ENCODE measurements at places on chromosomes 12 and 14.
A peak's percentile ranks its signal among the peaks of the same experiment; 100 is the strongest.

GRCh38 chr12:4322726-4323125 lies 1.7 kb downstream of the TIGAR start:
- no peak for DNase-seq

GRCh38 chr12:68878283-68878682 lies 54.7 kb downstream of the CPM start:
- DNase-seq, result no peak

- DNase-seq, result no peak
Observed at GRCh38 chr12:33314223-33314622, 125.4 kb downstream of the SYT10 start.

DNA sequence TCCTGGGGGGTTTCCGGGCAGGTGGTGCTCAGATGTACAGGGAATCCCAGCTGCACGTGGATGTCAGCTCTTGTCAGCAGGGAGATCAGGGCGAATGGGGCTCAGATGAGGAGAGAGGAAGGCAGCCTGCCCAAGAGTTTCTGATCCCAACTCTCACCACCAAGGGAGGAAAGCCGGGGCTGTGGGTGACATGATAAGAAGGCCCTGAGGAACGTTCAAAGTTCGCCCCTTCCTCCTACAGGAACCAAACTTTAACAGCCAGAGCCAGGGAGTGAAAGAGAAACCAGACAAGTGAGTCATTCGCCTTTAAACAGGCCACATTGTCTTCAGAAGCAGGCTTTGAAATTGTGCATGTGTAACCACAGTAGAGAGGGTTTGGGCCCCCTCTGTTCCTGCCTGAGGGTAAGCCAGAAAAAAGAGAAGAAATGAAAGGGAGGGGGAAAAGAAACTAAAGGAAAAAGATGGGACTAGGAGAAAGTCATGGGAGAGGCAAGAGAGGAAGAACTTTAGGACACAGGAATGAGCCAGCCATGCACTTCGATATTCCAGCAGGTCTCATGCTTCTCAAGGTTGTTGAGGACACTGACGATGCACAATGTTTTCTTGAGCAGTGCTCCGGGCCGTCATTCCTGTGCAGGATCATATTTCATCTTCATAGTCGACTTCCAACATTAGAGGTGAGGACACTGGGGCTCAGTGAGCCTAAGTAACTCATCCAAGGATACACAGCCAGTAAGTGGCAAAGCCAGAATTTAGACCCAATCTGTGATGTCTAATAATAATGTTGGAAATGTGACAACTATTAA lies 691.4 kb upstream of the TBX3 start:
- DNase-seq, result no peak

DNA sequence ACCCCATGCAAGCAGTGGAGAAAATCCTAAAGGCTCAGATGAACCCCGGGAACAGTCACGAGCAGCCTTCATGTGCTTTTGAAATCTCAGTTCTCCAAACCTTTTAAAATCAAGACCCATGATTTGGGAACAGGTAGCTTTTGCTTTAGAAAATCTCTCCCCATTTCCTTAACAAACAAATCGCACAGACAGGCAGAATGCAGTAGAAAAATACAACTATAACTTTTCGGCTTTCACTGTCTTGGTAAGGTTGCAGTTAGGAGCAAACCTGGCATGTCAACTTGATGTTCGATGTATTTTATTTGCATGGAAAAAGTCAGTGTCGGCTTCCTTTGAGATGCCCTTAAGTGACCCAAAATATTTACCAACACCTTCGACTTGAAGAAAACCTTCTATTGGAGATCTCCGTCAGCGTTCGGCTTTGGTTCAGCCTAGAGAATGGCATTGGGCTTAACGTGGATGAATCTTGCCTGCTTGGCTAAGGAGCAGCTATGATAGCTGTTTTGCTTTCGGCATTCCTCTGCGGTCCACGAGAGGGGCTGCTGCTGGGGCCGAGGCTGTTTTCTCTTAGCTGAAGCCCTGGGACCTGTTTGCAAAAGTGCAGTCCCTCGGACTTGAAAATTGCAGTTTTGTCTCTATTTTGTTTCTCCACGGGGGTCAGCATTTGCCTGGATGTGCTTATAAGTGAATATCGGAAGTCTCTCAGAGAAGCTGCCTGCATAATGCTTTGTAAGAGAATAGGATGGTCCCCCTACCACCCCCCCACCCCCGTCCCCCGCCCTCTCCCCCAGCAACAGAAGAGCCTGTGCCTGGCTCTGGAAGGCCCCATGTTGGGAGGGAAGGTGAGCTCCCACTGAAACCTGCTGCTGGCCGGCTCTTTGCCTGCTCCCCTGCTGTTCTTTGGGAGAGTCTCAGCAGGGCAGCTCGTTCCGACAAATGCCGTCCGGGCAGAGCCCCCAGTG lies 122.8 kb downstream of the AACS start:
- DNase-seq, result no peak

DNA sequence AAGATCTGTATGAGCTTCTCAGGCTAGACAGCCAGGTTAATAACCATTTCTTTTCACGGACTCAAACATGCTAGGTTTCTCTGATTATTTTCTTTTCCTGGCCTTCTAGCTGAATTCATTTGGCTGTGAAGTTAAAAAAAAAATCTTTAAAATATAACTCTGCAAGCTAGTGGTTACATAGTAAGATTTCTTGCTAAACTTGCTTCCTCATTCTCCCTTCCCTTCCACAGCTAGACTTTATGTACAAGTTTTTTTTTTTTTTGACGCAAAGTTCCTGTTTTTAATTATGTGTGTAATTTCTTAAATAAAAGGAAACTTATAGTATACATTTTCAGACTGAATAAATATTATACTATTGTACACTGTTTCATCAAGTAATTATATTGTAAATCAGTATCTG lies 145.4 kb downstream of the TMTC2 start:
- DNase-seq, result no peak

DNA sequence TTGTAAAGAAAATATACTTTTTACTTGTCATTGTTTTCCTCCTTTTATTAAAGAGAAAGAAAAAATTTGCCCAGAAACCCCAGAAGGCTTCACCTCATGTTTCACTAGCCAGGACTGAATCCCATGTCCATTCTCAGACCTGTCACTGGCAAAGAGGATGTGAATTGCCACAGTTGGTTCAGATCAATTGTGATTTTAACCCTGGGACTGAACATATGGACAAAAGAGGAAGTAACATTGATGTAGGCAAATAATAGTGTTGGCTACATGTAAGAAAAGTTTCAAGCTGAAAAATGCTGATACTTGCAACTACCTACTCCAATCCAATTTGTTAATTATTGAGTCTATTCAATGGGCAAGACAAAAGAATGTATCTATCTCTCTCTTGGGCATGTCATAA lies 8.6 kb upstream of the CCDC196 start:
- no peak for DNase-seq

DNA sequence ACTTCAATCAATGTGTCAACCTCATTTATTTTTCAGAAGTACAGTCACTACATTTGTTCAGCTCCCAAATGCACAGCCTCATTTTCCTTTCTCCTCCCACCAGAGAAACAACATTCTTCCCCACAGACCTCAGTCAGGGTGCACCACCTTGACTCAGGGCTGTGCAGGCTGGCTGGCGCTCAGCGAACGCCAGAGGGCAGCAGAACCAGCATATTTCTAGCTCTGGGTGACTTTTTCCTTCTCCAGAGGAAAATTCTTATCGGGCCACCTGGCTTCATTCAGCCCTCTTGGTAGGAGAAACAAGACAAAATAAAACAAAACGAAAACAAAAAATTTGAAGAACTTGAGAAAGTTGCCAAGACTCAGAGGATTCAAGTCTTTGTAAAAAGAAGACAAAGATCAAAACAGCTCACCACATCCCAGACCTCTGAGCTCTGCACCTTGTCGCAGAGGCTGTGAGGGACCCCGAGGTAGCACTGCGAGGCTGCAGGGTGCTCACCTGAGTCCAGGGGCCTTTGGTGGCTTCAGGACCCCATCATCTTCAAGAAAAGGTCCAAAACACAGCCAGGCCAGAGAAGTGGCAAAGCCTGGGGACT lies 33.7 kb downstream of the PAH start:
- peak; percentile 18 for DNase-seq

- DNase-seq, result no peak
Observed at GRCh38 chr12:94037444-94037843, 110.9 kb upstream of the PLXNC1 start.

GRCh38 chr12:54126696-54127537 lies 61.9 kb downstream of the SMUG1 start:
- DNase-seq, result no peak

DNA sequence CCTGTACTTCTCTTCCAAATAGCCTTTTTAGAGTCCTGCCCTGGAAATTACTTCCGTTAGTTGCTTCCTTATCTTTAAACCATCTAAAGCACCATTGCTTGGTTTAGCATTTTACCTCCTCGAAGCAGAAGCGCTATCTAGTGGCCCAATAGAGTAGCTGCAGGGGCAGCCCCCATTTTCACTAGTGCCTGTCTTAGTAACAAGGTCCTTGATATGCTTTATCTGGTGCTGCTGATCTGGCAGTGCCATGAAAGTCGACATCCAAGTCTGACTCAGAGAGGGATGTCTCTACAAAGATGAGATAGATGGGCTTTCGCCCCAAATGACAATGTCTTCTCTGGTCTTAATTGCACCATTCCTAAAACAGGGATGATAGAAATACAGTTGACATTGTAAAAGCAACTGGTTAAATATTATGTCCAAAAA lies 25.0 kb upstream of the CIT start:
- peak; percentile 30 for DNase-seq

GRCh38 chr12:31531893-31532292 lies 59.0 kb downstream of the DENND5B start:
- DNase-seq, result no peak

DNA sequence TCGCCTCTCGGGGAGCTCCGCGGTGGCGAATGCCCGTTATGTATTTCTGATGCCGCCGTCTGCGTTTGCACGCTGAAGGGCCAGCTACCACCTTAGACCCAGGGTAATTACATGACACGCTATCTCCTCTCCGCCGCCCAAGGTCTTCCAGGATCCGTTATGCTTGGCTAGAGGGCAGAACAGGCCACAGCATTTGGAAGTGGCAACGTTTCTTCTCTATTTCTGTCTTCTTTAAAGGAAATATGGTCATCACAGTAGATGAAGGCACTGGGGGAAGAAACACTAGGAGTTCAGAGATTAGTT lies 861 bp upstream of the MDGA2 start:
- no peak for DNase-seq

DNA sequence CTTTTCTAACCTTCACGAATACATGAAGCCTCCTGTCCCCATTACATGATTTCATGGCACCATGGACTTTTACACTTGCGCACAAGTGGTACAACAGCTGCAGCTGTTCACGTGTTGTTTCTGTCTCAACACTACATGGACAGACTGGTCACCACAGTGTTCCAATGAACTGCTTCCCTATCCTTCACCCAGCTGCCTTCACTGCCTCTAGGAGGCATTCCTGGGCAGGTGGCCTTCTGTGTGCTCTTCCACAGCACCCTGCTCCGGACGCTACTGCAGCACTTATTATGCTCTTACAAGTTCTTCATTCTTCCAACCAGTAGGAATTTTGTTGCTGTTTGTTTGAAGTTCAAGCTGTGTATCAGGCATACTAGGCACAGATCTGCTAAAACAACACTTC lies 1.5 kb downstream of the MTERF2 start:
- DNase-seq, result no peak

DNA sequence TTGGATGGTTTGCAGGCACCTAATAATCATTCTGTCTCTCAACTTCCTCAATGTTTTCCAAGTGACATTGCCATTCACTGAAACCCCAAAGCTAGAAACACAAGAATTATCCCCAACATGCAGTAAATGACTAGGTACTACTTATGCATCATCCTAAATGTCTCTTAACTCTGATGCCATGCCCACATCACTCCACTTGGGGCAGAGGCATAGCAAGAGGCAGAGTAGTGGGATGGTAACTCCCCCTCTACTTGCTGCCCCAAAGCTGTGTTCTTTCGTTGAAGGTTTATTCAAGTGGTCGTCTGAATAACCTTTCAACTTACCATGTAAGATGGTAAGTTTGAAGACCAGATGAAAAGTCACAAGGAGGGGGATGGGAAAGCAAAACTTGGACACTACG lies 77.9 kb upstream of the SOX5 start:
- no peak for DNase-seq

DNA sequence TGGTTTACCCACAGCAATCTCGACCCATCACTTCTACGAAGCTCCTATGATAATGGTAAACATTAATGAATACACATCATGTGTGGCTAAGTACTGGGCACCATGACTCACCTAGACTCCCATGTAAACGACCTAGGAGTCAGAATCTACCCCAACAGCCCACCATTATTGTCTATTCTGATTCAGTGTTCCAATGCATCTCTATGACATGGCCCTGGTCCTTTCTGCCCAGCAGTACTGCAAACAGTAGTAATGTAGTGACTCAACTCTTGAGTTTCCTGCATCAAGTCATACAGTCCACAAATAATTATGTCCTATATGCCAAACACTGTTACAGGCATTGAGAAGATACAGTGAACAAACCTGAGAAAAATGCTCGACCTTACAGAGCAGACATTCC lies 14.6 kb downstream of the GTF2A1 start:
- DNase-seq, result no peak

DNA sequence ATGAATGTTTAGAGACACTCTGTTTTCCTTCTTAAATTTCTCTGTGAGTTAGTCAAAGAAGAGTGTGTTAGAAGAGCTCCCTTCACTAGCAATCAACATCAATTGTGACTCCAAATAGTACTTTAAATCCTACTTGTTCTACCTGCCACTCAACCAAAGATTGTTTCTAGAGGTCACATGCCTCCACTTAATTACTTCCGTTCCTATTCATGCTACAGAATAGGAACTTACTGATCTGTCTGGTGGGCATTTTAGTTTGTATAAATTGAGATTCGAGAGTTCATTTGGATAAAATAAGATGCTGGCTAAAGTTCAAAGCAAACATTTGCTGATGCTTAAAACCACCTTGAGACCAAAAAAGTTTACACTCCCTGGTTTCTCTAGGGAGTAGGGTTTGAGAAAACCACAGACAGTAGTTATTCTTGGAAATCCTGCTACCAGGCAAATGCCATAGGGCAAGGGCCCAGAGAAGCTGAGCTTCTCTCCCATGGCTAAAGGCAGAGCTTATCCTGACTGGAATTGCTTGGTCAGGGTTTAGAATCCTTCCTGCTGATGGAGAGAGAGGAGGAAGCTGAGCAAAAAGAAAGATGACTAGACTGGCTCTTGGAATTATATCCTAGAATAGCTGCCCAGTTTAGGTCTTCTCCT lies 389.6 kb upstream of the ATP2B1 start:
- no peak for DNase-seq

DNA sequence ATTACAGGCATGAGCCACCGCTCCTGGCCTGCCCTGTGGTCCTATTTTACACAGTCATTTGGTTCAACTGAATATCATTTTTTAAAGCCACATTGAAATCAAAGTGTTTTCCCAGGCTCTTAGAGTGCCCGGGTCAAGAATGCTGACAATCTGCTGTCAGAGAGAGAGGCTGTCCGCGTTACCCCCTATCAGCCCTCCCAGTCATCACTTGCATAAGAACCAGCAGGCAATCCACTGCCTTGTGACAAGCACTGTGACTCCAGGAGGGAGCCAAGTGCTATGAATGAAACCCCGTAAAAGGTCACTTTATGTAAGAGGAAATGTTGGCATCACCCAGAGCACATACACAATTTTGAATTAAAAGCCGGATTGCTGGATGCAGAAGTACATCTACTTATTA lies 13.5 kb downstream of the PHLDA1 start:
- DNase-seq, result no peak
